ENCODE measurements at places on chromosomes 3 and 15. TPM values are rescaled to one million over a fixed set of nuclear protein-coding genes. Genes with fewer than 3 reads are reported as not detected.

DNA sequence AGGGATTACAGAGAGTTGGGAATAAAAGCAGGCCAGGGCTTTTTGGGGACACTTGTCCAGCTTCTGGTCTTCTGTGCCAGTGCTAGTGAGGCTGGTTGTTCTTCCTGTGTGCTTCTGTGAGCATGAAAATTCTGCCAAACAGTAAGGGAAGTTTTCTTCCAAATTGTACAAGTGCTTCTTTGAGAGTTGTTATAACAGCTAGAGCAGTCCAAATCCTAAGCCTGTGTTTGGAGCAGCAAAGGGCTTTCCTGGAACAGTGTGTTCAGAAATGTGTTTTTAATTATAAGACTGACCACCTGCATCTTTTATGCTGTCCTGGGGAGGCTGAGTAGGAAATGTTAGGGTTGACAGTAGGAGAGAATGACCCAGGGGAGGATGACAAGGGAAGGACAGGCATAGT is 223.0 kb upstream of the P2RY1 start:
- H3K36me3 ChIP-seq: no peaks in the 10 kb centered on the region
- no peak for DNase-seq
- H3K27ac ChIP-seq: no peak overlapping the region
- H3K4me3 ChIP-seq: no peak overlapping the region
- H3K27me3 ChIP-seq: no peaks in the 10 kb centered on the region

GRCh38 chr3:151347432-151347831 is 18.1 kb upstream of the P2RY13 start:
- no peaks in the 10 kb centered on the region for H3K4me1 ChIP-seq
- H3K27me3 ChIP-seq: no peaks in the 10 kb centered on the region
- no peaks in the 10 kb centered on the region for H3K36me3 ChIP-seq
- no peak for DNase-seq

DNA sequence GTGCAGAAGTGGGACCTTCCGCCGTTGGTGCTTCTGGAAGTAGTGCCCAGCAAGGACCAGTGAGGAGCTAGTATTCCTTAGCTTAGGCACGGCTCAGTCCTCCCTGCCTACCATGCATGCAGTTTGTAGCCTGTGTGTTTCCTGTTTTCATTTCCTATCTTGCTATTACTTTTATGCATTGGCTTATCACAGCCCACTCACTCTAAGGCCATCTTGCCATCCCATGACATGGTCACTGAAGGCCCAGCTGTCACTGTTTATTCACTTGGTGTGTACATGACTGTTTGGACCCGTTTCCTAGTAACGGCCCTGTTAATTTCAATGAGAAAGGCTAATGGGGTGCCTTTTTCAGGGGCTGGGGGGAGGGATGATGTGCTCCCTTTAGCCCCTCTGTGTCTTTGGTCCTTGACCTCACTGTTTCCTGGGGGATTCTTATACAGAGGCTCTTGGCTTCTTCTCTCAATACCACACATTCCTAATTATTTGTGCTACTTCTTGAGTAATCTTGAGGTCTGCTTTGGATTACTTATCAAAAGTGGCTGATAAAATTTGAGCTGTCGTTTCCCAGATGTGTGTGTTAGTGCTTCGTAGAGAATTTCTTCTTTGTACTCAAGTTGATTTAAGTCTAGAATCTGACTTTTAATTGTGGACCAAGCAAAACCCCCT is 24.5 kb upstream of the TRAK1 start:
- H3K27ac ChIP-seq: peak overlapping the region; percentile 78
- no peak for DNase-seq
- H3K36me3 ChIP-seq: no peaks in the 10 kb centered on the region
- H3K4me3 ChIP-seq: peak overlapping the region; percentile 13
- H3K4me1 ChIP-seq: peaks cover 20% of the 10 kb centered on the region

KBTBD13 gene
- 0.21 TPM for total RNA-seq

CHRM5 gene
- not detected for total RNA-seq

GOLGA6A gene
- total RNA-seq: not detected

Data from ascending aorta (tissue), 2 donors.